Tracheal epithelial cell (primary cell): ENCODE measurements at places on chromosomes 1 and 21. TPM values are rescaled to one million over a fixed set of nuclear protein-coding genes. Genes with fewer than 3 reads are reported as not detected.

HES4 gene
- 62.2 and 126 TPM in 2 replicates for total RNA-seq

LDLRAD2 gene
- not detected in 2 replicates for total RNA-seq

HPCAL4 gene
- total RNA-seq = 0.24 TPM in 1 of 2 replicates, not detected in the other

HTR1D gene
- under 0.01 TPM in 1 of 2 replicates, not detected in the other for total RNA-seq

GJA5 gene
- 0.24 TPM in 1 of 2 replicates, not detected in the other for total RNA-seq

CCDC27 gene
- total RNA-seq = not detected in 2 replicates

TMEM82 gene
- total RNA-seq = not detected in 2 replicates

MYBPH gene
- total RNA-seq = not detected in 2 replicates

USP24 gene
- total RNA-seq = 34.7 and 48.4 TPM in 2 replicates

CHIT1 gene
- under 0.01 and 0.24 TPM in 2 replicates for total RNA-seq

FCGR3B gene
- total RNA-seq = 0.64 TPM in 1 of 2 replicates, not detected in the other

PCSK9 gene
- total RNA-seq = 33.9 and 39.8 TPM in 2 replicates

SLC22A15 gene
- 18.3 and 21.0 TPM in 2 replicates for total RNA-seq

ADAMTS5 gene
- total RNA-seq = under 0.01 and 1.4 TPM in 2 replicates

ZMYND12 gene
- 1.4 and 3.6 TPM in 2 replicates for total RNA-seq

GABRD gene
- total RNA-seq = 0.24 TPM in 1 of 2 replicates, not detected in the other

MKNK1 gene
- 8.1 and 10.4 TPM in 2 replicates for total RNA-seq

B3GALNT2 gene
- total RNA-seq = 51.4 and 70.6 TPM in 2 replicates

NTMT2 gene
- total RNA-seq = not detected in 2 replicates

SH2D2A gene
- 1.5 and 3.6 TPM in 2 replicates for total RNA-seq

RAB25 gene
- total RNA-seq = 52.2 and 69.4 TPM in 2 replicates

CNN3 gene
- total RNA-seq = 38.4 and 180 TPM in 2 replicates

WDR77 gene
- total RNA-seq = 47.7 and 66.5 TPM in 2 replicates

CYP4X1 gene
- total RNA-seq = 0.21 TPM in 1 of 2 replicates, not detected in the other

GLIS1 gene
- 0.24 TPM in 1 of 2 replicates, not detected in the other for total RNA-seq

FCER1G gene
- total RNA-seq = not detected in 2 replicates

AMY1B gene
- total RNA-seq = not detected in 2 replicates

RHBDL2 gene
- total RNA-seq = 3.2 and 8.4 TPM in 2 replicates

LYPD8 gene
- total RNA-seq = under 0.01 TPM in 1 of 2 replicates, not detected in the other

CASP9 gene
- total RNA-seq = 3.4 and 4.0 TPM in 2 replicates

KRTAP10-3 gene
- not detected in 2 replicates for total RNA-seq

KCNE2 gene
- total RNA-seq = not detected in 2 replicates
